ENCODE measurements at places on chromosomes 1 and 21. TPM values are rescaled to one million over a fixed set of nuclear protein-coding genes. Genes with fewer than 3 reads are reported as not detected.

GRCh38 chr1:23369335-23370013 lies at the start of gene ZNF436:
TSS of gene ZNF436 (minus strand) at chr1:23369836. CDS start at chr1:23368005, 1,831 bp downstream.
- DNase-seq = peak; percentile 91
- peaks cover 60% of the 10 kb centered on the region for H3K4me1 ChIP-seq
- peaks cover 11% of the 10 kb centered on the region for H3K36me3 ChIP-seq
- H3K4me3 ChIP-seq = peak within 1 kb of the TSS; percentile 65

DNA sequence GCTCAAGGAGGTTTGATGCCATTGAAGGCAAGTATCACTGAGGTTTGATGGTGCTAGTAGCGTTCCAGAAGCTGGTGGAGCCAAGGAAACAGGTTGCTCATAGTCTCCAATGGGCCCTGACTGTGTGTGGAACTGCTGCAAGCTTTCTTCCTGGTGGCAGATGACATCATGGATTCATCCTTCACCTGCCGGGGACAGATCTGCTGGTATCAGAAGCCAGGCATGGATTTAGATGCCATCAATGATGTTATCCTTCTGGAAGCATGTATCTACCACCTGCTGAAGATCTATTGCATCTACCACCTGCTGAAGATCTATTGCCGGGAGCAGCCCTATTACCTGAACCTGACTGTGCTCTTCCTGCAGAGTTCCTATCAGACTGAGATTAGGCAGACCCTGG lies 734.4 kb downstream of the PLA2G4A start:
- no peaks in the 10 kb centered on the region for H3K36me3 ChIP-seq
- H3K27me3 ChIP-seq = no peaks in the 10 kb centered on the region
- no peaks in the 10 kb centered on the region for H3K4me1 ChIP-seq
- DNase-seq = no peak
- no peak overlapping the region for H3K4me3 ChIP-seq
- no peak overlapping the region for H3K27ac ChIP-seq

GRCh38 chr1:42847111-42847595 lies 740 bp downstream of the ZNF691 start:
- H3K36me3 ChIP-seq = peaks cover 27% of the 10 kb centered on the region
- no peak for DNase-seq
- peaks cover 15% of the 10 kb centered on the region for H3K4me1 ChIP-seq
- peak overlapping the region; percentile 67 for H3K27ac ChIP-seq
- H3K4me3 ChIP-seq = peak overlapping the region; percentile 92
- no peaks in the 10 kb centered on the region for H3K27me3 ChIP-seq

- DNase-seq = no peak
- H3K4me3 ChIP-seq = no peak overlapping the region
- H3K4me1 ChIP-seq = no peaks in the 10 kb centered on the region
Observed at GRCh38 chr1:77048615-77049005, 170.6 kb downstream of the PIGK start.

GRCh38 chr1:240309769-240310168 lies 218.1 kb downstream of the FMN2 start:
- H3K4me1 ChIP-seq = no peaks in the 10 kb centered on the region
- no peaks in the 10 kb centered on the region for H3K36me3 ChIP-seq
- H3K27ac ChIP-seq = no peak overlapping the region
- no peaks in the 10 kb centered on the region for H3K27me3 ChIP-seq
- no peak overlapping the region for H3K4me3 ChIP-seq
- no peak for DNase-seq

DNA sequence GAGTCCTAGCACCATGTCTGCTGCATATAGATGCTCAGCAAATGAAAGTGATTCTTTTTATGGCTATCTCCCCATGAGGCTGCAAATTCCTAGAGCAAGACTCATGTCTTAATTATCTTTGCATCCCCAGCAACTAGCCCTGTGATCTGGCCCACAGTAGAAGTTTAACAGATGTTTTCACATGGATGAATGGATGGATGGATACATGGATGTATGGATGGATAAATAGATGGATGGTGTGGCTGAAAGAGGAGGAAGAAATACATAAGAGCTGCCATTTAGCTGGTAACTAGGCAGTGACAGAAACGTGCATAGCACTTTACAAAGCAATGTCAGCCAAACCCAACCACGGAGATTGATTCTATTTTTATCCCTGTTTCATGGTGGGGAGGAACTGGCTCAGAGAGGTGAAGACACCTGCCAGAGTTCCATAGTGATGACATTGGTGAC lies 32.7 kb upstream of the ZBTB40 start:
- H3K27me3 ChIP-seq = peaks cover 26% of the 10 kb centered on the region
- H3K36me3 ChIP-seq = no peaks in the 10 kb centered on the region
- no peak for DNase-seq
- H3K4me3 ChIP-seq = no peak overlapping the region
- H3K27ac ChIP-seq = no peak overlapping the region
- peaks cover 8% of the 10 kb centered on the region for H3K4me1 ChIP-seq

- H3K4me3 ChIP-seq = no peak overlapping the region
- no peaks in the 10 kb centered on the region for H3K36me3 ChIP-seq
- no peak overlapping the region for H3K27ac ChIP-seq
- H3K27me3 ChIP-seq = no peaks in the 10 kb centered on the region
Observed at GRCh38 chr1:188427642-188428041, 1598.9 kb downstream of the PLA2G4A start.

DNA sequence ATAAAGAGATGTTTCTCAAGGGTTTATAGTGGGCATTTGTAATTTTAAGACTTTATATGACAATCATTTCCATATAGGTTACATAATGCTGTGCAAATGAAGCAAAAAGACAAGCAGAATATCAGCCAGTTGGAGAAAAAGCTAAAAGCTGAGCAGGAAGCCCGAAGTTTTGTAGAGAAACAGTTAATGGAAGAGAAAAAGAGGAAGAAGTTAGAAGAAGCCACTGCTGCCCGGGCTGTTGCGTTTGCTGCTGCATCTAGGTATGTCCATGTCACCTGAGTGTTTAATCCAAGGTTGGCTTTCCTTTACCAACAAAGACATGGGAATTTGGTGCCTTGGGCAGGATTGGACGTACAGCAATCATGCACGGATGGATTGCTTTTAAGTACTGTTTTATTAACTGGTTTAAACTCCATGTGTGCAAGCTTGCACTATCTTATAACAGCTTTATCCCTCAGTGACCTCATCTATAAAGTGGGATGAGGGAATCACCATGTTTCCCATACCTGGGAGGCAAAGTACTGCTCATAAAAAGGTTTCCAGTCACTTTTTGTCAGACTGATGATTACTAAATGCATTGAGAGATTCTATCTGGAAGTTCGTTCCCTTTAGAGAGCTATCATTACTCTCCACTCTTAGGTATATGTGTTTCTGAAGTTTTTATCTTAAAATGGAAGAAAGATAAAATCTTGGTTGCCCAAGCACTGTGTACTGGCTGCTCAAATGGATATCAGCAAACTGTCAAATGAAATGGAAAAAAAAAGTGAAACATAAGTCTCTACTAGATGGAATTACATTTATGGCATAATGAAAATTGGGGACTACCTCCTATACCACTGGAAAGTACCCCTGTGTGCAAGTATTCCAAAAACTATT lies 55.1 kb downstream of the MACO1 start:
- H3K27ac ChIP-seq = no peak overlapping the region
- peaks cover 48% of the 10 kb centered on the region for H3K36me3 ChIP-seq
- no peak for DNase-seq
- H3K27me3 ChIP-seq = no peaks in the 10 kb centered on the region
- peaks cover 35% of the 10 kb centered on the region for H3K4me1 ChIP-seq
- H3K4me3 ChIP-seq = no peak overlapping the region

GRCh38 chr1:42923367-42924081 lies 35.1 kb downstream of the SLC2A1 start:
- peaks cover 28% of the 10 kb centered on the region for H3K36me3 ChIP-seq
- H3K4me3 ChIP-seq = peak overlapping the region; percentile 57
- peak overlapping the region; percentile 75 for H3K27ac ChIP-seq
- peaks cover 22% of the 10 kb centered on the region for H3K4me1 ChIP-seq
- no peaks in the 10 kb centered on the region for H3K27me3 ChIP-seq

DNA sequence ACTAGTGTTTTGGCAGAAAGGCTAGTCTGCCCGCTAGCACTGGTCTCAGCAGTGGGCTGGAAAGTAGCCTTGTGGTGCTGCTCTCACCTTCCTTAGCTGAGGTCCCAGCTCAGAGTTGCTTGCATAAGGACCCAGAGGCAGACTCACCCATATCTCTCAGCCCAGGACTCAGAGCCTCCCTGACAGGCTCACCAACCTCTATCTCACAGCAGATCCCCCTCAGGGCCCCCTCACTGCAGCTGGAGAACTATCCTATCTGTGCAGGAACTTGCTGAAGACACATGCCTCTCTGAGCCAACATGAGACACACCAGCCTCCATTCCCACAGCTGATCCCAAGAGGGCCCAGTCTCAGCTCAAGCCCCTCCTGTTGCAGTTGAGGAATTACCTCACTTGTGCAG lies 82.6 kb downstream of the IARS2 start:
- H3K27ac ChIP-seq = no peak overlapping the region
- no peaks in the 10 kb centered on the region for H3K4me1 ChIP-seq
- H3K36me3 ChIP-seq = peaks cover 46% of the 10 kb centered on the region
- no peak for DNase-seq
- H3K4me3 ChIP-seq = no peak overlapping the region
- H3K27me3 ChIP-seq = no peaks in the 10 kb centered on the region

GRCh38 chr1:157136133-157136532 lies 2.1 kb downstream of the ETV3 start:
- DNase-seq = no peak
- H3K4me3 ChIP-seq = peak overlapping the region; percentile 93
- no peaks in the 10 kb centered on the region for H3K27me3 ChIP-seq
- no peak overlapping the region for H3K27ac ChIP-seq
- H3K36me3 ChIP-seq = peaks cover 40% of the 10 kb centered on the region
- H3K4me1 ChIP-seq = peaks cover 65% of the 10 kb centered on the region

- H3K4me1 ChIP-seq = peaks cover 28% of the 10 kb centered on the region
- no peaks in the 10 kb centered on the region for H3K27me3 ChIP-seq
- H3K4me3 ChIP-seq = no peak overlapping the region
Observed at GRCh38 chr21:42970946-42971653, 3.3 kb upstream of the PKNOX1 start.

DNA sequence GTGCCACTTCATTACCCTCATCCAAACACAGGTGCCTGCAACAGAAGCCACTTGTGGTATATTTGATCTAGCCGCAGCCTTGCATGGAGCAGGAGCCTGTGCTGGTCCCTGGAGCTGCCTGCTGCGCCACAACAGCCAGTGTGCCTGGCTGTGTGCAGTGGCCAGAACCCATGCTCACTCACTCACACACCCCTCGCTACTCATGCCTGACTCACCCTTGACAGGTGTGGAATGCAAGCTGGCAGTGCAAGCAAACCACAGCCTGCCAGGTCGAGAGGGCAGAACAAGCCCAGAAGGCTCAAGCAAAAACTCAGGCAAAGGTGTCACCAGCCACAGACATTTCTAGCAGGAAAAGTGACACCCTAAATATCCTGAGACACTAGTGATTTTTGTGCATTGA lies 1510.9 kb downstream of the KCNT2 start:
- H3K36me3 ChIP-seq = no peaks in the 10 kb centered on the region
- DNase-seq = no peak
- H3K27ac ChIP-seq = no peak overlapping the region
- H3K4me3 ChIP-seq = no peak overlapping the region
- H3K27me3 ChIP-seq = no peaks in the 10 kb centered on the region
- no peaks in the 10 kb centered on the region for H3K4me1 ChIP-seq

DNA sequence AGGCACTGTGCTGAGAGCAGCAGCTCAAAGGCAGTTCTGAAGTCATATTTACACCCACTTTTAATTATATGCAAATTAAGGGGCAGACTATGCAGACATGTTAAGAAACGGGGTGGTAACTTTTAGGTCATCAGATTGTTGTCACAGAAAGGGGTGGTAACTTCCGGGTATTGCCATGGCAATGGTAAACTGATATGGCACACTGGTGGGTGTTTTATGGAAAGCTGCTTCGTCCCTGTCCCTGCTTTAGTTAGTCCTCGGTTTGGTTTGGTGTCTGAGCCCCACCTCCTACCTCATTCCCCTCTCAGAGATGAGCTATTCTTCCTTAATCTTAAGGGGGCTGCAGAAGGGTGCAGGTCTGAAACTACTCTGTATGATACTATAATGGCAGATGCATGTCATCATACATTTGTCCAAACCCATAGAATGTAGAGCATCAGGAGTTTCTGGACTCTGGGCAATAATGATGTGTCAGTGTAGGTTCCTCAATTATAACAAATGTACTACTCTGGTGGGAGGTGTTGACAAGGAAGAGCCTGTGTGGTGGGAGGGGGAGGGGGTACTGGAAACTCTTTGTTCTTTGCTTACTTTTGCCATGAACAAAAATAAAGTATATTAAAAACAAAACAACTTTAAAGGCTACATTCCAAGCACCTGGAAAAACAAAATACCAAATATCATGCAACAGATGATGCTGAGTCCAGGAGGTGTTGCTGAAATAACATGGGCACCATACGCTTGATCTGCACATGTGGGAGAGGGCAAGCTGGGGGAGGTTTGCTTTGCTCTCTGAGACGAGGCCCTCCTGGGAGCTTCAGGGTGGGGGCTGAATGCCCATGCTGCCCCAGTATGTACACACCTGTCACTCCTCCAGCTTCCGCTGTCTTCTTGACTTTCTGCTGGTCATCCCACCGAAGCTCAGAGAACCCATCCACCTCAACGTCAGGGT lies 6.3 kb downstream of the PARP1 start:
- no peak overlapping the region for H3K27ac ChIP-seq
- H3K27me3 ChIP-seq = no peaks in the 10 kb centered on the region
- H3K36me3 ChIP-seq = peaks cover 40% of the 10 kb centered on the region
- H3K4me3 ChIP-seq = no peak overlapping the region
- DNase-seq = no peak
- H3K4me1 ChIP-seq = peaks cover 23% of the 10 kb centered on the region

- DNase-seq = no peak
- no peaks in the 10 kb centered on the region for H3K27me3 ChIP-seq
- peak within 1 kb of the TSS; percentile 56 for H3K4me3 ChIP-seq
- peak within 1 kb of the TSS; percentile 87 for H3K27ac ChIP-seq
- H3K36me3 ChIP-seq = peaks cover 8% of the 10 kb centered on the region
Observed at GRCh38 chr1:89125913-89126580, at the start of gene GBP2. TSS of gene GBP2 (minus strand) at chr1:89126114. CDS start at chr1:89121966, 4,148 bp downstream.

DNA sequence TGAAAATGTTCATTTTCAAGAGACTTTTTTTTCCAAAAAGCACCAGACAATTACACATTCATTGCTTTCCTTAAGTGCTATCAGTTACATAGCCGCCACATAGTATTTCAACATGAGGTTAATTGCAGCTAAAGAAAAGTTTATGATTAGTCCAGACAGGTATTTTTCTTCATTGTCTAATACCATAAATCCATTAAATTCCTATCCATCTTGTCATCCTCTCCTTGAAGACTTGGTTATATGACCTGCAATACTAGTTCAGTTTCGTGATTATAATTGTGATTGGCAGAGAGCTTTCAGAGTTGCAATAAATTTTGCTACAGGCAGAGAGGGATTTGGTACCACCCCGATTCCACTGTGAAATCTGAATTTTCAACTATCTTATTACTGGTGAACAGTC lies 437.7 kb downstream of the GPATCH2 start:
- H3K4me3 ChIP-seq = no peak overlapping the region
- no peaks in the 10 kb centered on the region for H3K36me3 ChIP-seq
- no peak overlapping the region for H3K27ac ChIP-seq
- H3K27me3 ChIP-seq = no peaks in the 10 kb centered on the region
- H3K4me1 ChIP-seq = no peaks in the 10 kb centered on the region
- DNase-seq = no peak

AUNIP gene
- total RNA-seq = 0.26 TPM

DAB1 gene
- total RNA-seq = 0.26 TPM

PSMA5 gene
- 30.3 TPM for total RNA-seq

NCMAP gene
- 0.34 TPM for total RNA-seq

CFAP126 gene
- not detected for total RNA-seq

All from suprapubic skin (tissue), 4 donors.